ENCODE measurements at places on chromosomes 1 and 21.

DNA sequence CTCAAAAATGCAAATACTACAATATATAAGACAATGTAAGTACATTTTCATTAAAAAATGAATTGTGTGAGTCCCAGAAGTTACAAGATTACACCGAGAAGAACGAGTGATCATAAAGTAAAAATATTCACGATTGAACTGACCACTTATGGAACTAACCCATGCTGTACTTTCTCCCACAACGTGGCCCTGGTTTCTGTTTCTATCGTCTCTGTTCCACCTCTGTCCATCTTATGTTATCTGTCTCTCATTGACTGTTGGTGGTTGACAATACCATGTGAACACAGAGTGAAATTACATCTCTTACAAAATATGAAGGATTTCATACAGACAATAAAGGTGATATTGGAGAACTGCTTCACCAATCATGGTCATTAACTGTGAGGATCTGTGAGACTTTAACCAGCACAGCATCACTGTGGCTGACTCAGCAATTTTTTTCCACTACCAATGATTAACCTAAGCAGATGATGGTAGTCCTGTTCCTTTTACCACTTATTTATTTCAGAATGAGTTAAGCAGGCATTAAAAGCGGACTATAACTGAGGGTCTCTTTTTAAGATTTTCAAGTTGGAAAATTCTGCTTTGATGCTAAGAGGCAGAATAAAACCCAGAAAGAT, 165.1 kb downstream of the TGFB2 start:
- no peak for DNase-seq

DNA sequence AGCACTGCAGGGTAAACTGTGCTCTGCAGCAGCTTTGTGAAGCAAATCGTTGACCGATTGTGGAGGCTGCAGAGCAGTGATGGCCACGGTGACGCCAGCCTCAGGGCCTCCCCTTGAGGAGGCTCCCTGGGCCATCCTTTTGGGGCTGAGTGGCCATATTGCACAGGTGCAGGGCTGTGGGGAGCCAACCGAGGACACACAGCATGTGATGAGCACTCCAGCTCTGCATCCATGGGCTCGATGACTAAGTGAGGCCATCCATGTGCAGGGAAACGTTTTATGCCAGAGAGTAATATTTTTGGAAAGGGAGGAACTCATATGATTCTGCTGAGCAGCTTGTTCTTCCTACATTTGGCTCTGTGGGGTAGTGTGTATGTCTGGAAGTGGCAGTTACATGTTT, 24.6 kb downstream of the KCNK1 start:
- DNase-seq, result no peak

- DNase-seq, result peak; percentile 87
These were observed 161.2 kb downstream of the RUNX1 start for GRCh38 chr21:34887725-34888568.

GRCh38 chr1:32753532-32754316, 51.2 kb upstream of the SYNC start:
- peak; percentile 83 for DNase-seq

- DNase-seq, result no peak
These were observed 129.7 kb downstream of the DUSP10 start for GRCh38 chr1:221612047-221612777.

- no peak for DNase-seq
These were observed 81.4 kb downstream of the VAV3 start for GRCh38 chr1:107883562-107883961.

DNA sequence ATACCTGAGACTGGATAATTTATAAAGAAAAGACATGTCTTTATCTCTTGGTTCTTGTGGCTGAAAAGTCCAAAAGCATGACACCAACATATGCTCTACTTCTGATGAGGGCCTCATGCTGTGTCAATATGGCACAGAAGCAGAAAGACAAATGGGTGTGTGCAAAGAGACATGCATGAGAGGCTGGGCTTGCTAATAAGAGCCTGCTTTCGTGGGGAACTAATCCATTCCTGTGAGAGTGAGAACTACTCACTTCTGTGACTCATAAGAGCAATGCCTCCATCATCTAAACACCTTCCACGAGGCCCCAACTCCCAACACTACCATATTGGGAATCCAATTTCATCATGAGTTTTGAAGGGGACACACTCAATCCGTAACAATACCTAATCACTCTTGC, 340.0 kb upstream of the DUSP10 start:
- DNase-seq, result no peak

GRCh38 chr1:107327446-107327845, 186.6 kb downstream of the NTNG1 start:
- no peak for DNase-seq

- DNase-seq, result no peak
These were observed 6.4 kb downstream of the OR2C3 start for GRCh38 chr1:247529771-247530355.

DNA sequence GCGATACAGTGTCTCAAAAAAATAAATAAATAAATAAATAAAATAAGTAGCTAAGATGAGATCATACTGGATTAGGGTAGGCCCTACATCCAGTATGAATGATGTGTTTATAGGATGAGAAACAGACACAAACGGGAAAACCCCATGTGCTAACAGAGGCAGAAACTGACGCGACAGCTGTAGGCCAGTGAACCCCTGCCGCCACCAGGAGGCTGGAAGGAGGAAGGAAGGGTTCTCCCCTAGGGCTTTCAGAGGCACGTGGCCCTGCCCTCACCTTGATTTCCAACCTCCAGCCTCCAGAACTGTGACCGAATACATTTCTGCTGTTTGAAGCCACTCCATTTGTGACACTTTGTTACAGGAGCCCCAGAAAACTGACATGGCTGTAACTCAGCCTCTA, 38.5 kb downstream of the CHD5 start:
- peak; percentile 24 for DNase-seq

GRCh38 chr1:235229868-235230267, 68.8 kb upstream of the RBM34 start:
- DNase-seq, result no peak

DNA sequence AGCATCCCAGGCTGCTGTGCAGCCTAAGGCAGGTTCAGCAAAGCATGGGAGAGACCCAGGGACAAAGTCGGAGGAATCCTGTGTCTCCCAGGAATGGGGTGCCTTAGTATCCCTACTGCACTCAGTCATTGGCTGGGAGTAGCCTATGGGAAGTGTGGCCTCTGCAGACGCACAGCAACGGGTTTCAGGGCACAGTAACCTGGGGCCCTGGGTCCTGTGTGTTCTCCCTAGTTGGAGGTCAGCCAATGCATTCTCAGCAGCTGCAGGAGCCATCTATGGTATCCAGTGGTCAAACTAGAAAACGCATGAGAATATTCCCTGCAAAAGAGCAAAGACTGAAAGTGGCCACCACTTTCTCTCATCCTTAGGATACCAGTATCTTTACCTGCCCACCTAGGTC, 13.7 kb upstream of the C1orf21 start:
- DNase-seq, result no peak

DNA sequence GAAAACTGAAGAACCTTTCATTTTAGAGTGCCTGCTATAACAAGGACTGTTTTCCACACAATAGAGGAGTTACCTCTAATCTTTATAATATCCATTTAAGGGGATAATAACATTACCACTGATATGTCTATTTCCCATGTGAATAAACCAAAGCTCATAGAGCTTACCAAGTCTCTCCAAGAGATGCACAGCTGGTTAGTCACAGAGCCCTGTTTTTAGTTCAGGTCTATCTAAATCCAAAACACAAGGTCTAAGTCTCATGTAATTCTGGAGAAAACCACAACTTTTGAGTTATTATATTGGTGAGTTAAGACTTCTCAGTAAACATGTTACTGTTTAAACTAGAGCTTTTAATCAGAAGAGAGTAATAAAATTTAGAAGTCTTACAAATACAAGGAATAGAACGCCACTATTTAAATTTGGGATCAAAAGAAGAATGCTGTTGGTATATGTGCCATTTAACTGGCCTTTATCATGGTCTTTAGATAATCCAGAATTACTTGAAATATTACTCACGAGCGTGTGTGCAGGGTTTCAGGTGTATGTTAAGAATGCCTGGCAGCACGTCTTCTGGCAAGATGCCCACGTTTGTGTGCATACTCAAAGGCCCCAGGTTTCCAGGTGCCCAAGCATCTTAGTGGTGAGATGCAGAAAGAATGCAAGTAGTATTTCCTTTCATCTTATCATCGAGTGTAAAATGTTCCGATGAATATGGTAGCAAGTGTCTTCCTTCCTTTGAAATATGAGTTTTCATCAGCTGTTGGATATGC, 190.6 kb downstream of the FMN2 start:
- DNase-seq, result no peak

DNA sequence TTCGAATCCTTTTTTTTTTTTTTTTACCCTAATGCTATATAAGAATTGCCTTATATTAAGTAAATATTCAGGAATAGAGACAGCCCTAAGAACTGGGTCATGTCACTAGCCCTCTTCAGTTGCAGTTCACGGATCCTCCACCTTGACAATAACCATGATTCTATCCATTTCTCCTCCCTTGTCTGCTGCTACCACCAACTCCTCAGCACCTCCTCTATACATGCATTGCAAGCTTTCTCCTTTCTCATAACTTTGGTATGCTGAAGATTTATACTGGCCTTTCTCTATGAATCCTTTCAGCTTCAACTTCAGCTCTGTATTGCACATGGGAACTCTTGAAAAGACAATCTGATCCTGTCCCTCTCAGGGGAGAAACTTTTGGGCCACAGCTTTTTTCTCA, 14.3 kb upstream of the DR1 start:
- DNase-seq, result no peak

- DNase-seq, result no peak
These were observed 20.6 kb downstream of the NPHP4 start for GRCh38 chr1:5971471-5972197.

- DNase-seq, result peak; percentile 60
These were observed 19.9 kb downstream of the INSRR start for GRCh38 chr1:156838972-156839371.

- no peak for DNase-seq
These were observed 59.7 kb upstream of the DPYD start for GRCh38 chr1:97980530-97980929.

GRCh38 chr1:162616848-162617247, 15.4 kb upstream of the DDR2 start:
- DNase-seq, result no peak

- no peak for DNase-seq
These were observed 13.6 kb upstream of the FAM3B start for GRCh38 chr21:41302976-41303375.
